Astrocyte (in vitro differentiated cells and primary cell): ENCODE measurements at places on chromosomes 11 and 22. TPM values are rescaled to one million over a fixed set of nuclear protein-coding genes. Genes with fewer than 3 reads are reported as not detected.
A peak's percentile ranks its signal among the peaks of the same experiment; 100 is the strongest.

DNA sequence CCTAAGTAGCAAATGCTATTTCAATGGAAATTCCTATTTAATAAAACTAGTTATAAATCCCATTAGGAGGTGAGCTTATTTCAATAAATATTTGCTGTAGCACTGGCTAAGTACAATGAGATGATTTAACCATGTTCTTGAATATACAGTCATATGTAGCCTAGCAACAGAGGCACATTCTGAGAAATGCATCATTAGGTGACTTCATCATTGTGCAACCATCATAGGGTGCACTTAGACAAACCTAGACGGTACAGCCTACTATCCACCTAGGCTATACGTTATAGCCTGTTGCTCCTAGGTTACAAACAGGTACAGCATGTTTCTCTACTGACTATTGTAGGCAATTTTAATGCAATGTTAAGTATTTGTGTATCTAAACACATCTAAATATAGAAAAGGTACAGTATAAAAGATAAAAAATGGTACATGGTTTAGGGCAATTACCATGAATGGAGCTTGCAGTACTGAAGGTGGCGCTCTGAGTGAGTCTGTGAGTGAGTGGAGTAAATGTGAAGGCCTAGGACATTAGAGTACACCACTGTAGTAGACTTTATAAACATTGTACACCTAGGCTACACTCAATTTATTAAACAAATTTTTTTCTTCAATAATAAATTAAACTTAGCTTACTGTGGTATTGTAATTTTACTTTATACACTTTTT, 350.1 kb downstream of the CASP12 start:
- DNase-seq: peak; percentile 12

- no peak for DNase-seq
Observed at GRCh38 chr22:22196018-22196533, 48.5 kb upstream of the VPREB1 start.

DNA sequence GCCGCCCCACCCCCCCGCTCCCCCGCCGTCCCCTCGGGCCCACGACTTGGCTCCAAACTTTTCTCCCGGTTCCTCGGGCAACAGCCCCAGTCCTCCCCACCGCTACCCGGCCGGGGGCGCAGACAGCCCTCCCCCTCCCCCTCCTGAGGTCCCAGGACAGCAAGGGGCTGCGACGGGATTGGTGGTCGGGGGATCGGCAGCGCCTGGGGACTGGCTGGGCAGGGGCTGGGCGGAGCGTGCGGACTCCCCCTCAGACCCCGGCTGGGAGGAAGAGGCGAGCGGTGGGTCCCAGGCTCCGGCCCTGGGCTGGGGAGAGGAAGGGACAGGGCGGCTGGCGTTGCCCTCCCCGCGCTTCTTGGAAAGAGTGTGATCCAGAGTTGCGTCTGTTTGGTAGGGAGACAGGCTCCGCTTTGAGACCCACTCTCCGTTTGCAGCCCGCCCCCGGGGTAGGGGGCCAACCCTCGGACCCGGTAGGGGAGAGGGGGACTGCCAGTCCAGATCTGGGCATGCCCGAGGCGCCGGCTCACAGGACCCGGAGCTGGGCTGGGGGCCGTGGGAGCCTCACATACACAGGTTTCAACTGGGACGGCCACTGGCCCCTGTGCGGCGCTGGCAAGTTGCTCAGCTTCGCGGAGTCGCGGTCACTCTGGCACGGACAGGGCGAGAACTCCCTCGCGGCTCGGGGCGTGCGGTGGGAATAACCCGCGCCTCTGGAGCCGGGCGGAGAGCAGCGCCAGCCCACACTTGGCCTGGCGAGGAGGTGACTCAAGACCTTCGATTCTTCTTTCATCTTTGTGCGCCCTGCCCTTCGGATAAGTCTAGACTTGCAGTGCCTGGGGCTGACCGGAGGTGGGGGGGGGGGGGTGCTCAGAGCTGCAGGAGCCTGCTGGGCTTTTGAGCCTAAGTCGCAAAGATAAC, 999 bp downstream of the TSKU start:
- DNase-seq: peak; percentile 80

Gene SLC22A12
- total RNA-seq: not detected in 2 replicates

DNA sequence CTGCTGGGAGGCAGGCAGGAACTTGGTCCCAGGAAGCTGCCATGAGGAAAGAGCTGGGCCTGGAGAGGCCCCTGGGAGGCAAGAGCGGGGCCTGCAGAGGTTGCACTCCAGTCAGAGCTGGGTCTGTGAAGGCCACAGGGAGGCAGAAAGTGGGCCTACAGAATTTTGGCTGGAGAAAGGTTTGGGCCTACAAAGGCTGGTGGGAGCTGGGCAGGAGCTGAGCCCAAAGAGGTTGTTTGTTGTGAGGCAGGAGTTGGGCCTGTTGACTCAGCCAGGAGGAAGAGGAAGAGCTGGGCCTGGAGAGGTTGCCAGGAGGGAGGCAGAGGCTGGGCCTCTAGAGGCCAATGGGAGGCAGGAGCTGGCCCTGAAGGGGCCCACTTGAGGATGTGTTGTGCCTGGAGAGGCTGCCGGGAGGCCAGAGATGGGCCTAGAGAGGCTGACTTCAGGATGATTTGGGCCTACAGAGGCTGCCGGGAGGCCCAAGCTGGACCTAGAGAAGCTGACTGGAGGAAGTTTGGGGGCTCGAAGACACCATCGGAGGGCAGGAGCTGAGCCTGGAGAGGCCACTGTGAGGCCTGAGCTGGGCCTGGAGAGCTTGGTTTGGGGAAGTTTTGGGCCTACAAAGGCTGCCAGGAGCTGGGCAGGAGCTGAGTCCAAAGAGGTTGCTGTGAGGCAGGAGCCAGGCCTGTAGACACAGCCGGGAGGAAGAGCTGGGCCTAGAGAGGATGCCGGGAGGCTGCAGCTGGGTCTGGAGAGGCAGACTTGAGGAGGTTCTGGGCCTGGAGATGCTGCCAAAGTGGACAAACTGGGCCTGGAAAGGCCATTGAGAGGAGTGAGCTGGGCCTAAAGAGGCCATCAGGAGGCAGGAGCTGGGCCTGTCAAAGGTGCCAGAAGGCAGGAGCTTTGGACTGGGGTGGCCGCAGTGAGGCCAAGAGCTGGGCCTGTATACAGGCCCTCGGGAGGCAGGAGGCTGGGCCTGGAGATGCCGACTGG, 40.7 kb downstream of the OR4C45 start:
- no peak for DNase-seq

DNA sequence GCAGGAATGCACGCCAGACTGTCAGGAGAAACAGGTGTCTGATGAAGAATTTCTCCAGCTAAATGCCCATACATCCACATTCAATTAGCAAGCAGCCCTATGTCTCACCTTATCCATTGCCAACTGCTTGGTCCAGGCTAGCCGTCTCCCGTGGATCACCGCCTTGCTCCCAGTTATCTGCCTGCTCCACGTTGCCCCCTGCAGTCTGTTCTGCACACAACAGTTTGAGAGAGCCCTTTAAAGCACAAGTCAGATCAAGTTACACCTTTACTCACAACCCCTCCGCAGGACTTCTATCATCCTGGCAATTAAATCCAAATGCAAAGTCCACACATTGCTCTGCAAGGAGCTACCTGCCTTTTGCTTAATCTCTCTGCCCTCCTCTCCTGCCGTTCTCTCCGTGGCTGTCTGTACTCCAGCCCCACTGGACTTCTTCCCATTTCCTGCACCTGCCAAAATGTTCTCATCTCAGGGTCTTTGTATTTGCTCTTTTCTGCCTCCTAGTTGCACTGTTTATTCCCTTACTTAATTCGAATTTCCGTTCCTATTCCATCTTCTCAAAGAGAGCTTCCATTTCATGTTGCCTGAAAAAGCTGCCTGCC, 185.3 kb upstream of the LARGE1 start:
- no peak for DNase-seq

DNA sequence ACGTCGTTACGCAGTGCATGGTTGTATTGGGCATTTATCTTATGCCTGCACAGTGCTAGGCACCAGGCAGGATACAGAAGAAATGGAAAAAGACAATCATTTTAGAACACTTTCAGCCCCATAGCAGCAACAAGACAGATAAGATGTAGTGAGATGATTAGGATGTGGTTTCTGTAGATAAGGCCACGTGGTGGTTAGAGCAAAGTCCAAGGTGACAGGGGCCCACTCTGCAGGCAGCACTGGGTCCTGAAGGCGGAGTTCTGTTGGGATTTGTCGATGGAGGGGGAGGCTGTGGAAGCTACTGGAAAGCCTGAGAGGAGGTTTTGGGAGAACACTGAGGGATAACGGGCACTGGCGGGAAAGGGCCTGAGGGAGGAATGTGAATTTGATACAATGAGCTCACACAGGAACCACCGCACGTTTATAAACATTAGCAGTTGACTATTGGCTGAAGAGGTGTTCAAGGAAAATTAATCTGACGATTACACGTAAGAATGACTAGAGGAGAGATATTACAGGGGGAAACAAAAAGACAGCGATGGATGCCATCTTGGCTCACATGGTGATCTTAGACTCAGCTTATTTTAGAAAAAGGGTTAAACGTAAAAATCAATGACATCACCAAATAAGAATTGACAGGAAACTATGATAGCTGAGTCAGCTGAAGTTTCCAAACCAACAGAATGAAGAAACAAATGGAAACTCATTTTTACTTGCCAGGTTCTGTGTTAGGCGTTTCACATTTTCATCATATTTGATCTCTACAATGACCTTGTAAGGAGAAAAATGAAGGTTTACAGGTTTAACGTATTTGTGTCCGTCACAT, 551.0 kb downstream of the OPCML start:
- DNase-seq: peak; percentile 59
